SK-N-SH treated with all-trans-retinoic acid at 6 μM for 48 hours (cell line): ENCODE measurements at places on chromosomes 1 and 21.

DNA sequence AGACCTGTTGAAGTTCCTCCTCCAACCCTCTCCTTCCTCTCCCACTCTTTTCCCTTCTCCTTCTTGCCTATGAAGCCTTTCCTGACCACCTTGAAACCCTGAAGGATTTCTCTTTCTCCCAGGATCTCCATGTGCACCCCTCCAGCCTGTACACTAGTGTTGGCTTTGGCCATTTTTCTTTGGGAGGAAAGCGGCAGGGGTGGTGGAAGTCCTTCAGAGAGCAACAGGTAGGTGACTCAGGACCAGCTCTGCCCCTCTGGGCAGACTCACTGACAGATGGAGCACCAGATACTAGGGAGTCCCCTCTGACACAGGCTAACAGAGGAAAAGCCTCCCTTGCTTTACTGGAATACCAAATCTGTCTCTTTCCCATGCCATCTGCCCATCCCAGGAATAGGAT is 4.6 kb downstream of the SLC26A9 start:
- no peak for ATAC-seq

DNA sequence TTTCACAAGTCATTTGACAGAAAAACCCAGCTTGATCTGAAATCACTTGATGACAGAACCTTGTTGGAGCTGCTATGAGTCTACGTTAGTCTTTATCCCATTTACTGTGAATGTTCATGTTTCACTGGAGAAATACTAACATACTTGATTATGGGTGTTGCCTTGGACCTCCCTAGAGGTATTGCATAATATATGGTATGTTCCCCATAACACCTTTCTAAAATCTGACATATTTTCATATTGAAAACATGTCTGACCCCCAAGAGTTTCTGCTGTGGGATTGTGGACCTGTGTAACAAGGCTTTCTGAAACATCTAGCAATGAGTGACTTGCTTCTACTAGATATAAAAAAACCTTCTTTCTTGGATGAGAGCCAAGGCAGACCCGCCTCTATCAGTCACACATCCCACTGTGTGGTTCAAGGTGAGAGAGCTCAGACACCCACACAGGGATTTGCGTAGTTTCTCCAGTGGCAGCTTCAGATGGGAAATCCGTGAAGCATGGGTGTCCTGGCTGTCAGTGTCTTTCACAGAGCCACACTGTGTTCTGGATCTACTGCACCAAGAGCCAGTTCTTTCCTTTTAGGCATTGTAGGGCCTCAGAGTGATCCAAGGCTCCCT is 4.6 kb downstream of the NENF start:
- ATAC-seq: no peak

DNA sequence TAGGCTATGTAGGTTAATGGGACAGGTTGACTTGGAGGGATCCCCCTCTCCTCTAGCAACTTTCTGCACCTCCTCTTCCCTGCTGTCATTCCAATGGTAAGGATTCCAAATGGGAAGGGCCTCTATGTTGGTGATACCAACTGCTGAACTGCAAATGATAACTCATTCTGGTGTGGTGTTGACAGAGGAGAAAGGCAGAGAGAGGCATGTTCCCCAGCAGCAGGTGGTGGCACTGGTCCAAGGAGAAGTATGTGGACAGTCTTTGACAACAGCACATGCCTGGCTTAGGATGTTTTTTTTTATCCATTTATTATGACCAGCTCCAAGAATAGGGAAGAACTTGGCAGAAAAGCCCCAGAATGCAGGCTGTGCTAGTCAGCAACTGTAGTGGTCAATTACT is 19.6 kb upstream of the SPAG17 start:
- ATAC-seq: no peak

DNA sequence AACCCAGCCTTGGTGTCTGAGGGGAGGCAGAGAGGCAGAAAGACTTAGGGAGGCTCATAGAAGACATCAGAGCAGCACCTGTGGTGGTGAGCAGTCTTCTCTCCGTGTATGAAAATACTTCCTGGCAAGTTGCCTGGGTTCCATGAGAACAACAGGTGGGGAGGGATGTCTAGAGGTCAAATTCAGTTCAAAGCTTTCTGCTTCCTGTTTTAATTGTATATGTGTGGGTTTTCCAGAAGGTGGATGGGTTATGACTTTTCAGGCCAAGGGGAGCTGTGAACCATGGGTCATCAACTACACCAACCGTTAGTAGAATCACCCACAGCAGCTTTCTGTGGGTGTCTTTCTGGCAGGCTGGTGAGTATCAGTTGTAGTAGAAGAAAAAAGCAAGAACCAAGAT is 4.1 kb upstream of the FCRL2 start:
- ATAC-seq: no peak

- no peak for ATAC-seq
Observed at GRCh38 chr1:62228136-62228882, 33.7 kb downstream of the L1TD1 start.
